ENCODE measurements at places on chromosomes 5 and 9.

DNA sequence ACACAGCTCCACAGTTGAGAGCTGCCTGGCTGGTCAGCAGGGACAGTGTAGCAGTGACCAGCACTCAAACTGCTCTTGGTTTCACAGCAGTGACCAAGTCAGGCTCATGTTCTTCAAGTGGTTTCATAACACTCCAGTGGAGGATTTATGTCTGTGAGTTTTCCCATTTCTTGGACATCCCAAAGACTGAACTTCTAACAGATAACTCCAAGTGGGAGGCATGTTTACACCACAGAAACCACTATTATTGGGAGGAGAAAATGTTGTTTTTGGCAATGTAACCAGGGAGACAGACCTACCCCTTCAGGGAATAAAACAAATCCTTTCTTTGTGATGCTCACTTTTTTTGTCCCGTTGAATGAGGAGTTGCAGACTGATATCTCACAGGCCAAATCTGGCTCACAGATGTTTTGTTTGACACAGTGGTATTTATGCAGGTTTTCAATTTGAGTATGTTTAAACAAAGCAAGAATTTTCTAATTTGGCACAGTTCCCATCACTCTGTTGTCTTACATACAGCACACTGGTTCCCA is 141.5 kb downstream of the RMI1 start:
- DNase-seq = no peak

DNA sequence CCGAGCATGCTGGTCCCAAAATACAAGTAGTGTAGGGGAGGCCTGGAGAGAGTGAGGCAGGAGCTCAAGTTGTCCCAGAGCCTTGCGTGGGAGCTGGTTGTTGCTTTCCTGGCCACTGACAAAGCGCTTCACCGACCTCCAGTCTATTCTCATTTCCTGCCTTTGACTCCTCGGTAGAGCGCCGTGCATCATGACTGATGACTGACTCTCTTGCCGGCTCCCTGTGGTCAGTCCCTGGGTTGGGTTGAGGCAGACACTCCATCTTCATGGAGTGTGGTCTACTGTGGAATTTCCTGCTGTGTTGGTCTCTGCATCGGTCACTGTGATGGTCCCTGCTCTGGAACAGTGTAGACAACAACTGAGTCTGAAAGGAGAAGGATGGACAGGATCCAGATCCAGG is 175.1 kb upstream of the S1PR3 start:
- no peak for DNase-seq

GRCh38 chr9:34457266-34458012 is 931 bp downstream of the FAM219A start:
- DNase-seq = peak; percentile 52

- peak; percentile 81 for DNase-seq
Observed at GRCh38 chr9:112844771-112845542, 45.7 kb downstream of the SLC46A2 start.

GRCh38 chr9:136719195-136719880 is 7.0 kb downstream of the DIPK1B start:
- no peak for DNase-seq

DNA sequence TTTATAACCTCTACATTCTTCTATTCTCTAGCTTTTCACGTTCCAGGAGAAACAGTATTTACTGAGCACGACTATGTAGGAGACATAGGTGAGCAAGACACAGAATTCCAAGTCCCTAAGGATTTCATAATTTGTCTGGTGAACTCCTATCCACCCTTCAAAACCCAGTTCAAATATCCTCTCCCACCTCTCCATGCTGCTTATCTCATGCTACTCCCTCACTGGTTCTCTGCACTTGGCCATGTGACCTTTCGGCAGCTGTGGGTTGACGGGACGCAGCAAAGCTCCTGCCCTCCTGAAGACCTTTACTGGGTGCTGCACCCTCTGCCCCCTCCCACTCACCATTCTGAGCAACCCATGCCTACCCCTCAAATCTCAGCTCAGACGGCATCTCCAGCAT is 173.2 kb downstream of the RGS3 start:
- DNase-seq = no peak

GRCh38 chr9:90365666-90366065 is 277.0 kb downstream of the DIRAS2 start:
- DNase-seq = no peak

GRCh38 chr9:5510989-5511388 is 658 bp downstream of the PDCD1LG2 start:
- no peak for DNase-seq

- DNase-seq = no peak
Observed at GRCh38 chr5:115289104-115289503, 7.3 kb downstream of the CCDC112 start.

DNA sequence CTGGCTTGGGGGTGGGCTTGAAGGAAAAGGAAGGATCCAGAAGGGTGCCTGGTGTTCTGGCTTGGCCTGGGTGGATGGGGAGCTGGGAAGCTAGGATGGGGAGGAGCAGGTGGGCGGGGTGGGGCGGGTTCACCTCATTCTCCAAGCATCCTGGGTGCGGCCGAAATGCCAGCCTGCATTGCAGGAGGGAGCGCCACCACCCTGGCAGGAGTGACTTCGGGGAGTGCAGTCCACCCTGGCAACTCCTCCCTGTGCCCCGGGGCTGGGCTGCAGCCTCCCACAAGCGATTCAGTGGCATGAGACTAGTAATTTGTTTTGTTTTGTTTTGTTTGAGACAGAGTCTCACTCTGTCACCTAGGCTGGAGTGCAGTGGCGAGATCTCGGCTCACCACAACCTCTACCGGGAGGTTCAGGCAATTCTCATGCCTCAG is 5.5 kb downstream of the TTC16 start:
- peak; percentile 90 for DNase-seq

DNA sequence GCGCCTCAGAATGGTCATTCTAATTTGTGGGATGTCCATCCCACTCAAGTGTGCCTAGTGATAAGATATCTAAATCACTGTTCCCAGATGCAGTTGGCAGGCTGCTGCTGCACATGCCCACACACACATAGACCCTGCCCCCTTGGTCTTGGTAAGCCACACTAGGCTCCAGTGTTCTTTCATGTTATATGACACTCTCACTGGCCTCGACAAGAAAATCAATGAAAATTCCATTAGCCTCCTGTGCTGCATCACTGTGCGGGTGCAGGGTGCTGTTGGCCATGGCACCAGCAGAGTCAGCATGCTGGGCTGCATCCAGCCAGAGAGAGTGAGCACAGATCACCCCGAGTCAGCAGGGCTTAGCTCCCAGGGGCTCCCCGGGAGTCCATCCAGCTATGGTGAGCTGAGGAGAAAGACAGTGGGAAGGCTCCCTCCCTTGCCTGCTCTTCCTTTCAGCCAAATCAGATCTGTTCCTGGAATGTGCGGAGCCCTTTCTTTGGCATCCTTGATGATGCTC is 59.9 kb downstream of the ABLIM3 start:
- DNase-seq = no peak

GRCh38 chr5:79416499-79416898 is 97.4 kb downstream of the HOMER1 start:
- DNase-seq = no peak

DNA sequence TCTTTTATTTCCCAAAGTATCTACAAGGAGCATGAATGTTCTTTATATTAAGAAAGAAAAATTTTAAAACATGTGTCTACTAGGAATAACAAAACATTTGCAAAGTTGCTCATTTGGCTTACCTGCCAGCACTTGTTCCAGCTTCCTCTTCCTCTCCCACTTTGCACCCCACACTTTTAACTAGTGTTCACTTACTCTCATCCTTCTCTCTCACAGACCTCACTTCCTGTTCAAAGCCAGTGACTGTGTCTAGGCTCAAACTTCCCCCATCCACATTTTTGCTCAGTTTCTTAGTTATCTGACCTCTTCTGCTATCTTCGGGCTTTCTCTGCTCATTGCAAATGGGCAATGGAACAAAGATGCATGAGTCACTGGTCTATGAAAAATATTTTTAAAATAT is 512.2 kb upstream of the ZNF462 start:
- DNase-seq = no peak

DNA sequence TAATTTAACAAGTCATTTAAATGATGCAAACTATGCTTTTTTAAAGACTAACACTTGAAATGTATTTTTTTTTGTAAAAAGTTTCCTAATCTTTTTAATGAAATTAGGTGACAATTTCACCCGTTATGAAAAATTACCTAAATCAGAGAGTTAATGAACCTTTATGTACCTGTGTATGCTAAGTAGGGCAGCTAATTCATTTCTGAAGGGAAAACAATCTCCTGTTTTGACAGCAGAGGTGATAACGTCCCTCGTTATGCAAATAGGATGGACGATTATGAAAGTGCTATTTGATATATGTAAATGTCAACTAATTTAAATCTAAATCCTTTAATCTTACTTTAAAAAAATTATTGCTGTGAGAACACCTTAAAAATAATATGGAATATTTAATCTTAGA is 58.8 kb downstream of the MEF2C start:
- no peak for DNase-seq

- no peak for DNase-seq
Observed at GRCh38 chr5:61519728-61520277, 187.7 kb downstream of the ZSWIM6 start.

DNA sequence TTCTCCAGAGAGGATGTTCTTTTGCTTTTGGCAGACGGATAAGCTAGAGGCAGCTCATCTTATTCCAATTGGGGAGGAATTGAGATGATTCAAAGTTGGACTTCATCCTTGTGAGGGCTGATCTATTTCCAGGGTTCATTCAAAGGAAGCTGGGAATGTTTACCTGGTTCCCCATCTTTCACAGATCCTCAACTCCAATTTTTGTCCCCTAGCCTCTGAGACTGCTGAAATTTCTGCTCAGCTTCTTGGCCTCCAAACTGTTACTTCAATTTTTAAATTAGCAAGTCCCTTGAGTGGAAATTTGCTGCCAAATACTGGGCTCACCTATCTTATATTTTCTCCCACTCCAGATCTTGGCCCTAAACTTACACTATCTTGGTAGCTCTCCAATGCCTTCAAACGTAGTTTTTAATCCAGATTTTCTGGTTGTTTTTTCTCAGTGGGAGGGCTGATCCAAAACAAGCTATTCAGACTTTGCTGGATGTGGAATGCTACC is 93.9 kb upstream of the NEK6 start:
- DNase-seq = no peak

GRCh38 chr5:150254363-150254762 is 35.2 kb downstream of the CAMK2A start:
- DNase-seq = no peak

DNA sequence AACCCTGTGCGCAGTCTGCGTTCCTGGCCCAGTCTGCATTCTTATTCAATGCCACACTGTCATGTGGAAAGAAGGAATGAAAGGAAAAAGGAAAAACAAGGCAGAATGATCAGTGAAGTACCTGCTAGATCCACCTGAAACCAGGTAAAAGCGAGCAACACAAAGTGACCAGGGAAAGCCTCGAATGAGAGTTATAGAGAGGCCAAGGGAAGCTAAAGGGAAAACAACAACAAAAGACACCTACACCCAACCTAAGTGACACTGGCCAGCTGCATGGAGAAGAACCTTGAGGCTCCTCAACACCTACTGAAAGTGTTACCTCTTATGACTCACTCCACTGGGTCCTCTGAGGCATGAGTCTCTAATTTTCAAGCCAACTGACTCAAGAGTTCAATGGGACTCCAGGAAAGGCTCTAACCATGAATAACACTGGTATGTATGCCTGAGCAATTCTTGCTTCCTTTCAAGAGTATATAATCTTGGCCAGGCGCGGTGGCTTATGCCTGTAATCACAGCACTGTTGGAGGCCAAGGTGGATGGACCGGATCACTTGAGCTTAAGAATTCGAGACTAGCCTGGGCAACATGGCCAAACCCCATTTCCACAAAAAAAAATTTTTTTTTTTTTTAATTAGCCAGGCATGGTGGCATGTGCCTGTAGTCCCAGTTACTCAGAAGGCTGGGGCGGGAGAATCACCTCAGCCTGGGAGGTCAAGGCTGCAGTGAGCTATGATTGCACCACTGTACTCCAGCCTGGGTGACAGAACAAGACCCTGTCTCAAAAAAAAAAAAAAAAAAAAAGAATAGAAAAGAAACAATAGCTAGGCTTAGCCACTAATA is 29.0 kb downstream of the MTMR12 start:
- DNase-seq = no peak

- peak; percentile 83 for DNase-seq
Observed at GRCh38 chr9:16367605-16368231, 502.8 kb downstream of the BNC2 start.

GRCh38 chr5:145887976-145888574 is 15.3 kb upstream of the GRXCR2 start:
- DNase-seq = peak; percentile 55

- DNase-seq = peak; percentile 85
Observed at GRCh38 chr9:128127568-128127989, at the start of gene PTGES2. TSS of gene PTGES2 (minus strand) at chr9:128127729. CDS start at chr9:128127717, 12 bp downstream.

DNA sequence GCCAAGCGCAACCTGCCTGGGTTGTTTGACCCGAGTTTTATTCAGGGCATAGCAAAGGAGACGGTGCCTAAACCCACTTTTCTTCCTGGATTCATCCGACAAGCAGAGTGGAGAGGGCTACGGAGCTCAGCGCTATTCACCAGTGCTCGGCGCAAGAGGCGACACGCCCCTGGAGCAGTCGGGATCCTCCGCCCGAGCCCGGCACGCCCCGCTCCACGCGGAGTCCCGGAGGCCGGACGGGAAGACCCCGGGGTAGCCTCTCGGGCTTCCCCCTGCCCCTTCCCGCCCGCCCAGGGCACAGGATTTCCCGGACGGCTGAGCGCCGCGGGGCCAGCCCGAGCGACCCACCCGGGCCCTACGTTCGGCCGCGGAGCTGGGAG is 427 bp downstream of the SERINC5 start:
- peak; percentile 68 for DNase-seq

GRCh38 chr5:176413709-176414191 is 2.6 kb downstream of the CLTB start:
- DNase-seq = peak; percentile 24

DNA sequence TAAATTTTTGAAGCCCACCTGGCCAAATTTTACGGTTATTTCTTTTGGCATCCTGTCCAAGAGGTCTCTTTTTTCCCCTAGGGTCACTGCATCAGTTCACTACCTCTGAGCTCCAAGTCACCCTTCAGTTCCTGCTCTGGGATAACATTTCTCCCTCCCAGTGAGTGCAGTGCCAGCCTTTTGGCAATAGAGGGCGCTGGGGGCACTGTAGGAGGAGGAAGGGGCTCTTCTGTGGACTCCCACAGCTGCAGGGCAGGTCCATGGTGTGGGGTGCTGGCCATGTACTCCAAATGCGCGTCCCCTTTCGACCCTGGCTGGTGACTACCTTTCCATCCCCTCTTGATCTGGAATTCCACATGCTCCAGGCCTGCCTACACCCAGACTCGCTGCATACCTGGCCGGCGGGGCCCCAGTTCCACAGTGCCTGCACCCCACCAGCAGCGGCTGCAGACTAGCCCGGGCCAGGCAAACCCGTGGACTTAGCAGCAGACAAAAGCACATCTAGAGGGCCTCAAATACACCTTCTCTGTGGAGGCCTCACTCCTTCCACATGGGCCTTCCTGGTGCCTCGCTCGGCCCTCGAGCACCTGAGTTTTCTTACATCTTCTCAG is 20.3 kb upstream of the NINJ1 start:
- peak; percentile 60 for DNase-seq

GRCh38 chr9:104748359-104749031 is 1.0 kb downstream of the NIPSNAP3A start:
- DNase-seq = no peak

- no peak for DNase-seq
Observed at GRCh38 chr9:69019808-69020207, 5.9 kb upstream of the PRKACG start.
